ENCODE measurements at places on chromosomes 13 and 19.

DNA sequence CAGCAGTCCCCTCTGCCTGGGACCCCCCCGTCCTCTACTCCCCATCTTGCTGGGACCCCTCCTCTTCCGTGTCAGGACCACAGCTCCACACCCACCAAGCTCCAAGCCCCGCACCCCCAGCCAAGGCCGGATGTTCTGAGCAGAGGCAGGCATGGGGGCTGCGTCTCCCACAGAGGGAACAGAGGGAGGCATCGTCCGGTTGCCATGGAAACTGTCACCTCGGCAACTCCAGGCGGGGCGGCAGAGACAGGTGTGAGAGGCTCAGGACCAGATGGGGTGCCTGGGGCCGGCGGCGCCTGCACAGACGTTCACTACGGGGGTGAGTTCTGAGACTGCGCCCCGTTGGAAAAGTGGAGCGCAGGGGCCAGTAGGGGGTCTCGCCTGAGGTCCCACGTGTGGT lies 5.4 kb downstream of the RNU6-9 start:
- peak; percentile 6 for DNase-seq

DNA sequence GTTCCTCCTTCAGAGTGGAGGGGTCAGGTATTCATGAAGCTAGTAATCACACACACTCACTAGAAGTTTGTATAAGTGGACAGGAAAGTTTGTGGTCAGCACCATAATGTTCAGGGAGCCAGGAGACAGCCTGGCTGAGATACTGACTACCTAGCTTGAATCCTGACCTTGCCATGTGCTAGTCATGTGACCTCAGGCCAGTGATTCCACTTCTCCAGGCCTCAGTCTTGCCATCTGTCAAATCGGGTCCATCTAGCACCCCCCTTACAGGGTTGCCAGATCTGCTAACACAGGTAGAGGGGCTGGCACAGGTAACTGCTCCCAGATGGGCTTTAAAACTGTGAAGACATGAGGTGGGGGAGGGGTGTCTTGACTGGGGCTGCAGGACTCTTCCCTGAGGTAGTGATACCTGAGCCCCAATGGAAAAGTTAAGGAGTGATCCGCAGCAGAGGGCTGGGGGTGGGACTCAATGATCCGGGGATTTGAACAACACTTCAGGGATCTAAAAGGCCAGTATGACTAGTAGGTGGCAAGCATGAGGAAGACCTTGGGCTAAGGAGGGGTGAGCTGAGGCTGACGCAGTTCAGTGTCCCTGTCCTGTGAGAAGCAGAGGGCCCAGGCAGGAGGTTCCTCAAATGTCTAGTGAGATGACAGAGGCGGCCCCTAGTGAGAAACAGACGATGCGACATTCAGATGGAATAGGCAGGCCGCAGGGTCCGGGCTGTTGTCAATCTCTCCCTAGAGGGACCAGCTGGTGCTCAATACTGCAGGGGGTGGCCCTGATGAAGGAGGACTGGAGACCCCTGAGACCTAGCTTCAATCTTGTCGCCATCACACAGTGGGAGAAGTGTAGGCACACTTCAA lies 8.5 kb downstream of the ACTMAP start:
- no peak for DNase-seq

- DNase-seq, result peak; percentile 99
Observed at GRCh38 chr19:10568826-10569651, at the start of gene CDKN2D. Gene CDKN2D (minus strand): TSS chr19:10568979. CDS start chr19:10568653, 326 bp downstream.

GRCh38 chr13:109646423-109646822 lies 140.0 kb downstream of the IRS2 start:
- no peak for DNase-seq

All from NCI-H345 (cell line).